ENCODE measurements at places on chromosomes 6 and 20. TPM values are rescaled to one million over a fixed set of nuclear protein-coding genes. Genes with fewer than 3 reads are reported as not detected.

BTBD9 gene
- 31.8 TPM for total RNA-seq

INSM1 gene
- not detected for total RNA-seq

MACROD2 gene
- 19.9 TPM for total RNA-seq

SRSF12 gene
- 7.6 TPM for total RNA-seq

MCCD1 gene
- total RNA-seq: 9.8 TPM

PPP1R3D gene
- total RNA-seq: 7.8 TPM

HCRTR2 gene
- total RNA-seq: 0.76 TPM

C20orf141 gene
- not detected for total RNA-seq

ELMO2 gene
- 54.0 TPM for total RNA-seq

SLC17A9 gene
- 1.3 TPM for total RNA-seq

FGD2 gene
- 10.9 TPM for total RNA-seq

SLC18B1 gene
- total RNA-seq: 17.3 TPM

GFRAL gene
- total RNA-seq: not detected

MUC21 gene
- total RNA-seq: not detected

MICAL1 gene
- 29.0 TPM for total RNA-seq

DNAH8 gene
- 1.3 TPM for total RNA-seq

TBXT gene
- total RNA-seq: not detected

HSPA1L gene
- 2.9 TPM for total RNA-seq

COL10A1 gene
- 0.82 TPM for total RNA-seq

ULBP2 gene
- total RNA-seq: 2.3 TPM

KCNK5 gene
- 6.9 TPM for total RNA-seq

GPX5 gene
- total RNA-seq: not detected

ANKRD66 gene
- total RNA-seq: not detected

SPEF1 gene
- 1.9 TPM for total RNA-seq

OR12D3 gene
- total RNA-seq: not detected

SALL4 gene
- total RNA-seq: 7.7 TPM

PAX1 gene
- total RNA-seq: 0.23 TPM

VWA7 gene
- 8.6 TPM for total RNA-seq

KCNQ2 gene
- 5.2 TPM for total RNA-seq

SIRPA gene
- total RNA-seq: 17.6 TPM

LRRN4 gene
- 15.2 TPM for total RNA-seq

TNFRSF21 gene
- 25.0 TPM for total RNA-seq

SPATS1 gene
- not detected for total RNA-seq

TRIM15 gene
- 0.47 TPM for total RNA-seq

BTN1A1 gene
- not detected for total RNA-seq

DEFB132 gene
- 0.18 TPM for total RNA-seq
